ENCODE measurements at places on chromosomes 1 and 21.
A peak's percentile ranks its signal among the peaks of the same experiment; 100 is the strongest.

- peak; percentile 66 for DNase-seq
Measured at GRCh38 chr1:79079770-79080169, 73.2 kb upstream of the ADGRL4 start.

DNA sequence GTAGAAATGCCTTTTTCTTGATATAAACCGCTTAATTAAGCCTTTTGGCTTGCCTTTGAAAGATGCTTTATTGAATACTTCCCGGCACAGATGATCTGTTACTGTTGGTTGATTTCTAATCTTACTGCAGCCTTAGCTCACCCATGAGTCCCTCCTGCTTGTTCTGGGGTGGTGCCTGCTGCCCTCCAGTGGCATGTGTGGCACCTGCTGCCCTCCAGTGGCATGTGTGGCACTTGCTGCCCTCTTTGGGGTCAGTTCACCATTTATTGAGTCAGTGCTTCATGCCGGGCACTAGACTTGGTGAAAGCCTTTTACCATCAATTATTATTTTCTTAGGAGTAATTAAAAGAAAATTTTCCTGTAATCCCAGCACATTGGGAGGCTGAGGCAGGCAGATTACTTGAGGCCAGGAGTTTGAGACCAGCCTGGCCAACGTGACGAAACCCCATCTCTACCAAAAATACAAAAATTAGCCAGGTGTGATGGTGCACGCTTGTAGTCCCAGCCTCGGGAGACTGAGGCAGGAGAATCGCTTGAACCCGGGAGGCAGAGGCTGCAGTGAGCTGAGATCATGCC is 54.3 kb downstream of the ADARB1 start:
- peak; percentile 66 for DNase-seq

- no peak for DNase-seq
Measured at GRCh38 chr1:174103766-174104165, 55.6 kb upstream of the RABGAP1L start.

DNA sequence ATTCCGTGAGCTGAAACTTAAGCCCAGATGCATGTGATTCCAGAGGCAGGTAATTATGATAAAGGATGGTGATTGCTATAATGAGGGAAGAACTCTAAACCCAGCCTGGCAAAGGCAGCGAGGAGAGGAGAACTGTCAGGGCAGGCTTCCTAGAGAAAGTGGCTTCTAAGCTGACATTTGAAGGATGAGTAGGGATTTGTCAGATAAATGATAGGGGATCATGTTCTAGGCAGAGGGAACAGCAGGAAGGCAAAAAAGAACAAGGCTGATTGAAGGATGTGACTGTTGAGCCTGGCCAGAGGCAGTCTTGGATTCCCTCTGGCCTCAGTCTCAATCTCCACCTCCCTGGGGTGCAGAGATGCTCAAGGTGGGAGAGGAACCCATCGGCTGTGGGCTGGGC is 146.4 kb upstream of the POU3F1 start:
- DNase-seq: no peak

GRCh38 chr1:73839922-73840321 is 358.1 kb downstream of the LRRIQ3 start:
- DNase-seq: no peak

DNA sequence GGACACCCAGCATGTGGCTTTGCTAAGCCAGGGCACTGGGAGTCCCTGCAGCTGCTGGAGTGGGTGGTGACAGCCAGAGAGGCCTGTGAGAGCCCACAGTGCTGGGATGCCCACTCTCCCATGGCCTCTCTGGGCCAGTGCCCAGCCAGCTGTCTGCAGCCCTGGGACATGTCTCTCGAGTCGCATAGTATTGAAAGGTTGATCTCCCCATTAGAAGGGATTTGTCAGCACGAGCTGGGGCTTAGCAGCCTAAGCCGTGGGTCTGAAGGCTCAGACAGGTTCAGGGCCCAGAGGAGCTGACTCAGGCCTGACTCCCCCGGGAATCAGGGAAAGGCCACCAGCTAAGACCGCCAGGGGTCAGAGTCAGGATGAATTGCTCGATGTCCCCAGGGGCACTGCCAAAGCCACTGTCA is 53.5 kb downstream of the FOXD2 start:
- no peak for DNase-seq
